ENCODE measurements at places on chromosomes 16 and 17.
A peak's percentile ranks its signal among the peaks of the same experiment; 100 is the strongest.

GRCh38 chr17:36668824-36669223, 67.4 kb downstream of the MRM1 start:
- DNase-seq: no peak

DNA sequence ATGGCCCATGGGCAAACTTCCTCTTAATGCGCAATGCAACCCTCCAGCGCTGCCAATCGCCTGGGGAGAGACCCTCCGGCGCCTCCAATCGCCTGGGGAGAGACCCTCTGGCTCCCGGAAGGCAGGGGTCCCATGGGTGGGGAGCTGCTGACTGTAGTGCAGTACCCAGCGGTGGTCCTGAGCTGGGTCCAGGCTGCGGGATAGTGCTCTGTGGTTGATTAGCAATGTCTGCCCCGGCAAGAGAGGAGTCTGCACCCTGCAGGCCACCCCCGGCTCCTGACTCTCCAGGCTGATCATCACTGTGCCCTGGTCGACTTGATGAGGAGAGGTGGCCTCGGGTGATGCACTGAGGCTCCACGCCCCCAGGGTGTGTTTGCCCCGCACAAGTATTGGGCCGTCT, 44.6 kb upstream of the ZNF469 start:
- no peak for DNase-seq

- no peak for DNase-seq
These were observed 5.8 kb upstream of the ATP2C2 start for GRCh38 chr16:84362471-84362941.

GRCh38 chr16:72013888-72014581, 5.5 kb downstream of the DHODH start:
- no peak for DNase-seq

GRCh38 chr17:13117616-13118015, 99.8 kb upstream of the ELAC2 start:
- no peak for DNase-seq

DNA sequence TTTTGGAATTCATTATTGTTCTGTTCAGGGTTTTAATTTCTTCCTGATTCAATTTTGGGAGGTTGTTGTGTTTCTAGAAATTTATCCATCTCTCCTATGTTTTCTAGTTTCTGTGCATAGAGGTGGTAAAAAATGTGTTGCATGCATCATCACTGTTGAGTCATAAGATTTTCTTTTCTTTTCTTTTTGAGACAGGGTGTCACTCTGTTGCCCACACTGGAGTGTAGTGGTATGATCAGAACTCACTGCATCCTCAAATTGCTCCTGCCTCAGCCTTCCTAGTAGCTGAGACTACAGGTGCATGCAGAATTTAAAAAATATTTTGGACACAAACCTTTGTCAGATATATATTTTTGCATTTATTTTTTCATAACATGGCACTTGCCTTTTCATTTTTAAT, 184.8 kb downstream of the BCAS3 start:
- no peak for DNase-seq

DNA sequence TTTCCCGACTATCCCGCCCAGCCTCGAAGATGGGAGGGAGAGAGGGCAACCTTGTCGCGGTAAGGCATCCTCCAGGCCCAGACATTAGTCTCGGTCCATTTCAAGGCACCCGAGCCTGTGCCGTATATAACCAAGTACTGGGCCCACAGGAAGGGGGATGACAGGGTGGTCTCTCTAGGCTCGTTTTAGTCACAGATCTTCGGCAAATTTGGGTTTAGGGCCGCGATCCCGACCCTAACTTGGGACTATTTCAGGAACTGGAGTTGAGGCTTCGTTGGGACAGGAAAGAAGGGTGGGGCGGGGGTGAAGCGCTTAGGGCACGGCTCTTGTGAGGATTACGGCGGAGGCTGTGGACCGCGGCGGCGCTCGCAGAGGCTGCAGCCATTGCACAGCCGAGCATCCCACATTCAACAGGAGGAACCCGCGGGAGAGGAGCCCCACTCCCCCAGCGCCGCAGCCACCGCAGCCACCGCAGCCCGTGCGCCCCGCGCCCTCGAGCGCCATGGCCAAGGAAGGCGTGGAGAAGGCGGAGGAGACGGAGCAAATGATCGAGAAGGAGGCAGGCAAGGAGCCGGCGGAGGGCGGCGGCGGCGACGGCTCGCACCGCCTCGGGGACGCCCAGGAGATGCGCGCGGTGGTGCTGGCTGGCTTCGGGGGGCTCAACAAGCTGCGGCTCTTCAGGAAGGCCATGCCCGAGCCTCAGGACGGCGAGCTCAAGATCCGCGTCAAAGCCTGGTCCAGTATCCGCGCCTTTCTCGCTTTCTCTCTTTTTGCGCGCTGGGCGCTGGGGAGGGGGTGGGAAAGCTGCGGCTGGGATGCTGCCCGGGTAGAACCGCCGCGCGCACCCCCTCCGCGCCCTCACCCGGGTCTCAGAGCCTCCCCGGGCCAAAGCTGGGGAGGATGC, at the start of gene VAT1L:
Gene VAT1L, plus strand, starts transcription at position 384 of the 904 bp plus-strand sequence. Its CDS starts 119 bp downstream, at position 503.
- DNase-seq: peak; percentile 85

- DNase-seq: no peak
These were observed 172.6 kb downstream of the HAPSTR1 start for GRCh38 chr16:9264067-9264466.

- no peak for DNase-seq
These were observed 1.0 kb downstream of the TACO1 start for GRCh38 chr17:63601439-63602371.

DNA sequence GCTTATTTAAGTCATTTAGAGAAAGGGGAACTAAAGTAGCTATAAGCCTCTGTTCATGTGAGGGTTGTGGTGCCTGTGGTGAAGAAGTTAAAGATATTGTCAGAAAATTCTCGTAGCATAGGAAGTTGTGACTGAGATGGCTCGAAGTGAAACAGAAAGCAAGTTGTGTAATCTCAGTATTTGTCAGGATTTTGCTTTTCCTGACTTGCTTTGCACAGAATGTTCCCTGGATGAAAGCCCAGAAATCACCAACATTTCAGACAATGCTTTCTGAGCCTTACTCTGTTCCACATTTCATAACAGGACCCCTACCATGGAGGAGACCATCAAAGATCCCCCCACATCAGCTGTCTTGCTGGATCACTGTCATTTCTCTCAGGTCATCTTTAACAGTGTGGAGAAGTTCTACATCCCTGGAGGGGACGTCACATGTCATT, 10.6 kb downstream of the CALCOCO2 start:
- DNase-seq: no peak

- no peak for DNase-seq
These were observed 5.4 kb downstream of the DHX58 start for GRCh38 chr17:42107124-42107523.

GRCh38 chr17:28918295-28918694, 15.4 kb upstream of the DHRS13 start:
- no peak for DNase-seq

DNA sequence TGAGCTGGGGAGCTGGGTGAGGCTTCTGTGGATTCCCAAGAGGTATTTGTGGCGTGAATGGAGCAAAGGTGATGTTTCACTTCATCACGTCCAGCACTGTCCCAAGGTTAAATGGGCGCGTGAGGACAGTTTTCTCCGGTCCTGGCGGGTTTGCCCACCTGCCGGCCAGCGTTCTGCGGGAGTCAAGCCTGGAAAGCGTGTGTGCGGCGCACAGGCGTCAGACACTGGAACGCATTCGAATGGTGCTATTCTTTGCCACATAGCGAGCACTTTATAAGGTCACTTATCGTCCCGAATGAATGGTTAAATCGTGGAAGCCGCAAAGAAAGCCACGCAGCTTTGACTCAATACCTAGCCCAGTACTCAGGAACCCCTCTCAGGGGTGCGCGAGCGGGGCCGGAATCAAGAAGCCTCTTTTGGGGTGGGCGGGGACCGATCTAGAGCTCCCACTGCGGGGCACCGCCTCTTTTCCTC, 446 bp upstream of the PSMD11 start:
- no peak for DNase-seq

DNA sequence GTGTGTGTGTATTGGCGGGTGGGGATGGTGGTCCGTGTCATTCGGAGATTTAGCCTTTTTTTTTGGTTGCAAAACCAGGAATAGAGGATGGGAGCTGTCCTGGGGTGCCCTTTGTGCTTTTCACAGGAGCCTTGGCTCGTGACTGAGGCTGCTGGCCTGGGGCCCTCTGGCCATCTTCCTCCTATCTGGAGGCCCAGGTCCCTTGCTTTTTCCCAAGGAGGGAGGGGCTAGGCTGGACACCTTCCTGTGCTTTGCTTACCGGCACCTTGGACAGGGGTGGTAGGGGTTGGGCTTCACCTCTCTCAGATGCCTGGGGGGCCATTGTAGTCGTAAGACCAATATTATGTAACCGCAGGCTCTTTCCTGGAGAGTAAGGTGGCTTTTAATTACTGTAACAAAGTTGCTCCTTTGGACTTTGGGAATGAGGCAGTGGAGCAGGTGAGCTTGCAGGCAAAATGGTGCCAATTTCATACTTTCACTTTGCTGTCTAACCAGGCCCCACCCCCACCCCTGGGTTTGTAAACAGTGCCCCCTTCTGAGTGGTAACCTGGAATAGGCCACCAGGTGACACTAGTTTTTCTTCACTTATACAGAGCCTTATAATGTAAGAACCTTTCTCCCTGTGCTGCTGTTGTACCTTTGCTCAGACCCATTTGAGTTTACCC, 1.2 kb downstream of the DYNLL2 start:
- no peak for DNase-seq

DNA sequence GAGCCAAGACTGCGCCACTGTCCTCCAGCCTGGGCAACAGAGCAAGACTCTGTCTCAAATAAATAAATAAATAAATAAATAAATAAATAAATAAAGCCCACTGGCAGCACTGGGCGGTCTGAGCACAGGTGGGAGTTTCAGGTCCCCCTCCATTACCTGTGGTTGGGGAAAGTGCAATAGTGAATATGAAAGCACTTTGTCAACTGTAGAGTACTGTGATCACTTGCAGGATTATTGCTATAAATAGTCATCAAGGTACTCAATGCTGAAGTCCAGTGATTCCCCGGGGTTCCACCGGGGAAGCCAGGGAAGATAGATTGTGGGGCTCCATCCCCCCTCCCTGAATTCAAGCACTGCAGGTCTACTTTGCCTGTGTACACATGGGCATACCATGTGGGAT, 42.7 kb upstream of the CPNE2 start:
- DNase-seq: no peak

- no peak for DNase-seq
These were observed 29.9 kb downstream of the ABCA6 start for GRCh38 chr17:69111794-69112193.

GRCh38 chr16:17780181-17780580, 309.4 kb upstream of the XYLT1 start:
- no peak for DNase-seq

- no peak for DNase-seq
These were observed 121.5 kb downstream of the STXBP4 start for GRCh38 chr17:55090079-55090492.

- DNase-seq: no peak
These were observed 127.8 kb downstream of the SDK2 start for GRCh38 chr17:73516431-73516830.
